ENCODE measurements at places on chromosomes 5 and 9. TPM values are rescaled to one million over a fixed set of nuclear protein-coding genes. Genes with fewer than 3 reads are reported as not detected.

Gene NR5A1
- total RNA-seq, result not detected

- DNase-seq, result no peak
Observed at GRCh38 chr5:103295871-103296270, 37.3 kb downstream of the MACIR start.

Gene MRNIP
- total RNA-seq, result 26.1 TPM

Gene SHOC1
- not detected for total RNA-seq

- no peak for DNase-seq
Observed at GRCh38 chr9:119003201-119003611, 366.0 kb downstream of the BRINP1 start.

Gene PCDHB4
- 0.07 TPM for total RNA-seq

- DNase-seq, result no peak
Observed at GRCh38 chr5:155839251-155840037, 487.5 kb upstream of the SGCD start.

- peak; percentile 40 for DNase-seq
Observed at GRCh38 chr9:2116073-2116472, 100.9 kb downstream of the SMARCA2 start.

DNA sequence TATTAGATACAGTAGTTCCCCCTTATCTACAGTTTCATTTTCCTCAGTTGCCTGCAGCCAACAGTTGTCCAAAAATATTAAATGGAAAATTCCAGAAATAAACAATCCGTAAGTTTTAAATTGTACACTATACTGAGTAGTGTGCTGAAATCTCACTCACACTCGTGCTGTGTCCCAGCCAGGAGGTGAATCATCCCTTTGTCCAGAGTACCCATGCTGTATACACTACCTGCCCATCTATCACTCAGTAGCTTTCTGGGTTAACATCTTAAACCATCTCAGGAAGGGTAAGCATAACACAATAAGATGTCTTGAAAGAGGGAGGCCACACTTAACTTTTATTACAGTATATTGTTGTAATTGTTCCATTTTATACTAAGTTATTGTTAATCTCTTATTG, 31.7 kb upstream of the DNAH5 start:
- peak; percentile 31 for DNase-seq

DNA sequence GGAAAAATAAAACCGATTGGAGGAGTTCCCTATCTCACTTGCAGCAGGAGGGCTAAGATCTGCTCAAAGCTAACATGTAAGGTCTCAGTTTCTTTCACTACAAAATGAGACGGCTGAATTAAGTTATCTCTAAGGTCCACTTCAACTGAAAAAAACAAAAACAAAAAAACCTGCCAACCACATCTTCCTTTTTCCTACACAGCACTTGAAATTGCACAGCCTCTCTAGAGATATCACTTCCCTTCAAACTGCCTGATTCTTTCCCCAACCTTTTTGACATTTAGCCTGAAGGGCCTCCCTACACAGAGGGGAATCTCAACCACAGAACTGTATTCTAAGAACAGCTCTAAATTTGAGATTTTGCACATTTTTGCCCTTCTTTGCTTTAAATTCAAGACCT, 227.9 kb upstream of the TARS1 start:
- DNase-seq, result no peak

Gene ARID3C
- total RNA-seq, result not detected

DNA sequence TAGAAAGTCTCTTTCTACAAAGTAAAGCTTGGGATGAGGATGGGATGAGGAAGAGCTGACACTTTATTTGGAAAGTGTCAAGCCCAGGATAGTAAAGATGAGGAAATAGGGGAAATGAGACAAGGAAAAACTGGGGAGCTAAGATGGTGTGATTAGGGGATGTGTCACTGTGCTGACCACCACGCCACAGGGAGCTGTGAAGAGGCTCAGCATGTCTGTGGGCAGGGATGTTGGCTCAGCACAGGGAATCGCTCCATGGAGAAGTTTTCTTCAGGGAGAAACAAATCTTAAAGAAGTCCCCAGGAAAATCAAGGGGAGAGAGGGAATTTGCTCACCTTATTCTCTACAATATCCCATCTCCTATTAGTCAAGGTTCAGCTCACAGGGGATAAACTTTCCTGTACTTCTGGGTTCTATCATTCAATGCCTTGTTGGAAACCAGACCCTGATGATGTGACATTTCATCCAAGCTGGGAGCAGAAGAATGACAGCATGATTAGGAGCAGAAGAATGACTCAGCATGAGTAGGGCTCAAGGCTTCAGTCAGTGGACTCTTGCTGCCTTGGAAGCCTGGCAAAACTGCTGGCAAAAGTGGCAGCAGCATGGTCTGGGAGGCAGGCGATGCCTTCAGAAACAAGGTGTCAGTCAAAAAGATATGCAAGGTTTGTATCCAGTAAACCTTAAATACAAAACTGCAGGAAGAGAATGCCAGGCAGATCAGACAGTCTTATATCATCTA, 4.9 kb downstream of the HSPB3 start:
- peak; percentile 13 for DNase-seq

GRCh38 chr5:74552101-74552500, 88.4 kb downstream of the ENC1 start:
- DNase-seq, result no peak

- DNase-seq, result no peak
Observed at GRCh38 chr9:91154686-91155085, 207.0 kb downstream of the AUH start.

Gene LCN10
- not detected for total RNA-seq

Gene LECT2
- not detected for total RNA-seq

DNA sequence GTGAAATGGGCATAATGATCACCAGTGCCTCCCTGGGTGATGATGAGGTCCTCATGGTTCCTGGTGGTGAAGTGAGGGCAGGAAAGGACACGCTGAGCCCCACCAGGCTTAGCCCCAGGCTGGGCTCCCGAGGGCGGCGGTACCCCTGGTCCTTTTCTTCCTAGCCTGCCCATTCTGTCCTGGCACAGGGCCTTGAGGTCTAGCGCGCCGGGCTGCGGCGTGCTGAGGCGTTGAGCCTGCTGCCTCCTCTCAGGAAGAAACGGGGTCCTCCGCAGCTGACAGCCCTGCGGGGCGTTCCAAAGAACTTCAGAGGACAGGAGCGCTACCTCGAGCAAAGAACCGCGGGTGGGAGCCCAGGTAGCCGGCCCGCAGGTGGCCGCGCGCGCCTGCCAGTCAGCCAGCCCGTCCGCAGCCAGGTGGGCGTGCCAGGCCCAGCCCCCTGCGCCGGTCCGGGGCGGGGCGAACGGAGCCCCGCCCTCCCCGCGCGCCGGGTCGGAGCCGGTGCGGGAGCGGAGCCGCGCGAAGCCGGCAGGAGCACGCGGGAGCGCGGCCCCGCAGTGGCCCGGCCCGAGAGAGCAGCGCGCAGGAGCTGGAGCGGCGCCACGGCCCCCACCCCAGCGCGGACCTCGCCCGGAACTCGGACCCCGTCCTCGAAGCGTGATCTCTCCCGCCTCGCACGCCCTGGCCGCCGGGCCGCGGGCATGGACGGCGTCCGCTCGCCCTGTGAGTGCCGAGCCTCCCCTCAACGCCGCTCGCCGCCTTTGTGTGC, at the start of gene WNK2:
TSS of gene WNK2 (plus strand) at position 477 of the 769 bp plus-strand sequence. CDS start 791 bp downstream, outside the sequence.
- DNase-seq, result peak; percentile 63

Gene STK32A
- total RNA-seq, result 0.92 TPM

Gene NME5
- 0.40 TPM for total RNA-seq

GRCh38 chr5:140038373-140038957, 4.6 kb downstream of the NRG2 start:
- no peak for DNase-seq

Gene ADGRV1
- total RNA-seq, result 22.7 TPM

Gene LCN9
- not detected for total RNA-seq

DNA sequence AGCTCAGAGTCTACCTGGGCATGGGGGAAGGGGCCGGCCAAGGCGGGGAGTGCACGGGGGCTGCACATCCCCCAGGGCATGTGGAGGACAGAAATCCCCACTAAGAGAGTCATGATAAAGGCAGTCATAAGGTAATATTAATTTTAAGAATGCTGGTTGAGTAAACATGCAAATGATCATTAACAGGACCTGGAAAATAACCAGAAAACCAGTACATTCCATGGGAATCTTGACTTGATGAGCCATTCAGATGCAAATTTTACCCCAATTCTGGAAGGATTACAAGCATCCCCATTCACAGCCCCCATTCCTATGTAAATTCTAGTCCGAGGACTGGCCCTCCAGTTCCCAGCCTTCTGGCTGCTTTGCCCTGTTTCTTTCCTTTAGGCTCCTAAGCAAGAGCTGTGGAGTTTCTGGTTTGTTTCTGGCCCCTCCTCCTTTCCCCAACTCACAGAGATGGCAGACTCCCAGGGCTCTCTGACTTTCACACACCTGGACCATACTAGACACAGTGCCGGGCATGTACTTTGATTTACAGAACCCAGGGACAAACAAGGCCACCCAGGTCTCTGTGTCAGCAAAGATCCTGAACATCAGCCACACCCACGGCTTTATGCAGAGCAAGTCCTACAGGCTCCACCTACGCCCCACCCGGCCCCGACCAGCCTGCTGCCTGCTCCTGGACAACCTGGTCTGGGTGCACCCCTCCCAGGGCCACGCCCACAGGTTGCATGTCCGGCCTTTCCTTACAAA, 62.7 kb downstream of the SEMA4D start:
- DNase-seq, result peak; percentile 71

Gene RPL12
- total RNA-seq, result 1,417 TPM

DNA sequence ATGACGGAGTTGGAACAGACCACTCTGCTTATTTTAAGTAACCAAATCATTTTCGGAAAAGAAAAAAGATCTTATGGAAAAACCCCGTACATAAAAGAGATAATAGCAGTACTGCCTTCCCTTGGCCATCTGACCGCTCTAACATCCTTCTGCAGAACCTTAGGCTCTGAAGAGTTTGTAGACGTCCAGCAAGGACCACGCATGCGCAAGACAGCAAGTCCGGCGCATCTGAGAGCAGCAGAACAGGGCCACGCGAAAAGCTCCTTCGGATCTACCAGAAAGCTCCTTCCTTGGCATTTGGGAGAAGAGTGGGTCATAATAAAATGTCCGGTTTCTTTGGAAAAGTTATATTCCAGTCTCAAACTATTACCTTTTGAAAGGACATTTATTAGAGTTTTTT, 26.8 kb downstream of the PAX5 start:
- no peak for DNase-seq

DNA sequence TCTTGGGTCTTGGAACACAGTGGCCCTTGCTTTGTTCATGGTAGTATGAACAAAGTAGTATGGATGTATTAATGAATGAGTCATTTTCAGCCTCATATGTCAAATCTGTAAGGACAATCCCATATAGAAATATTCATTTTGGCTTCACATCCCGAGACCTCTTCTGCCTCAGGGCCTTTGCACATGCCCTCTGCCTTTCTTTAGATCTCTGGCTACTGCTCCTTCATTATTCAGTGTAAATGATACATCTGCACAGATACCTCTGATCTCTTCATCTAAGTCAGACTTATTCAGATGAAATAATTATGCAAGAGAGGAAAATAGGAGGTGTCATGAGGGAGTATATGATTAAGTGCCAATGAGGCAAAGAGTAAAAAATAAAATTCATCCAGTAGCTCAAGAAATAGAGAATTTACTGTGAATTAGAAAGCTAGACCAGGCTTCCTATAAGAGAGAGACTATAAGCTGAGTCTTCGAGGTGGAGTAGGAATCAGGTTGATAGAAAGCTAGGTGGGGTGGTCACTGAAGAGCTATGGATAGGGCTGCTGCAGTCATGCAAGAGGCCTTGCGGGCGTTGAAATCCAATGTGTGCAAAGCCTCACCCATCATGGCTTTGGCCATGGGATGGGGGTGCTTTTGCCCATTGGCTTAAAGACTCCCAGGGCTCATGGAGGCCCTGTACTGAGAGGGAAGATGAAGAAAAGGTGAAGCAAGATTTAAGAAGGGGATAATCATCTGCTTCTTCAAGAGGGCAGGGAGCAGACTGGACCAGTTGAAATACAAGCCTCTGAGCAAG, 3.7 kb upstream of the TTLL11 start:
- no peak for DNase-seq

Gene PCDHA7
- total RNA-seq, result 0.26 TPM

DNA sequence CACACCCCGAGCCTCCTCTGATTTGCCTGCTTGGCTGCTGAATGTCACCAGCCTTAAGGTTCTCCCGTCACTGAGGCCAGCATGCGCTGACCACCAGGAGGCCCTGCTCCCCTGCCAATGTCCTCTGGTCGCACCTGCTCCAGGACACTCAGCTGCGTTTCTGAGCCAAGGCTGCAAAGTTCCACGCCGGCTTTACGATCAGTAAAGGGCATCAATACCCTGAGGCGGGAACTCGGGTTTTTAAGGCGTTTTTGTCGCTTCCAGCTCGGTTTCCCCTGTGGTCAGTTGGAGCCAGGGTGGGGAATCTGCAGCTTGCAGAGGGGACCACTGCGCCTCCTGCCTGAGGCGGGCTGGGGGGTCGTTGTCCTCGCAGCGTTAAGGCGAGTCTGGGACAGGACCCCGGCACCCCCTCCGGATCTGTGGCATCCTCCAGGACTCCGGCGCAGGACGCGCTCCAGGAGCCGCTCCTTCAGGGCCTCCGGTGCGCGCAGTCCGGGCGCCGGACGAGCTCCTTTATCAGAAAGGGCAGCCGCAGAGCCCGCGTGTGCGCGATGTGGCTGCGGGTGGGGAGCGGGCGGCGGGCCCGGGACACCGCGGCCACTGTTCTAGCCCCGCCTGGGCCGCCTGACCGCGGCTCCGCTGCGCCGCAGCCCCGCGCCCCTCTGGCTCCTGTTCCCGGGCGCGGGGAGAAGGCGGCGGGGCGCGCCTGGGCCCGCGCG, 24.1 kb upstream of the FLT4 start:
- no peak for DNase-seq

- DNase-seq, result no peak
Observed at GRCh38 chr9:79346350-79347020, 225.3 kb upstream of the TLE4 start.

GRCh38 chr9:20441711-20442423, 180.4 kb downstream of the MLLT3 start:
- DNase-seq, result no peak

- DNase-seq, result no peak
Observed at GRCh38 chr5:78727786-78728761, 79.5 kb upstream of the LHFPL2 start.

DNA sequence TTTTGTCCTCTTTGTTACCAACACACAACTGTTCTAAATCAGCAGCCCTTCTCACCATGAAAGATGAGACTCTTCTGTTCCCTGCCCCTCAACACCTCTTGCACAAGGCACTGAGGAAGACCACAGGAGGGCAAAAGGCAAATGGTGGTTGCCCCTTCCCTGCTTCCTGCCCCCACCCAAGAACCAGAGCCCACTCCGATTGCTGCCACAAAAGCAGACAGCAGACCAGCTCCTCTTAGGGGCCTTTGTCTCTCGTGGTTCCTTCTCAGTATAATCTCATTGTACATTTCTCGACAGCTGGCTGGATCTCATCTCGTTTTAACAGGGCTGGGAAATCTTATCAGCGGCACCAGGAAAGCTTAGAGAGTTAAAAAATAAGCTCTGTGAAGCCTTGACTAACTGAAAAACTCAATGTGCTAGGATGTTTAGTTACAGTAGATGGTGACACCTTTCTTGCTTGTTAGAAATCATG, 1.1 kb downstream of the MVB12B start:
- DNase-seq, result no peak

Gene SLC34A3
- 1.0 TPM for total RNA-seq

- peak; percentile 67 for DNase-seq
Observed at GRCh38 chr9:5442400-5443011, 4.8 kb upstream of the PLGRKT start.
